ENCODE measurements at places on chromosomes 1 and 21.

DNA sequence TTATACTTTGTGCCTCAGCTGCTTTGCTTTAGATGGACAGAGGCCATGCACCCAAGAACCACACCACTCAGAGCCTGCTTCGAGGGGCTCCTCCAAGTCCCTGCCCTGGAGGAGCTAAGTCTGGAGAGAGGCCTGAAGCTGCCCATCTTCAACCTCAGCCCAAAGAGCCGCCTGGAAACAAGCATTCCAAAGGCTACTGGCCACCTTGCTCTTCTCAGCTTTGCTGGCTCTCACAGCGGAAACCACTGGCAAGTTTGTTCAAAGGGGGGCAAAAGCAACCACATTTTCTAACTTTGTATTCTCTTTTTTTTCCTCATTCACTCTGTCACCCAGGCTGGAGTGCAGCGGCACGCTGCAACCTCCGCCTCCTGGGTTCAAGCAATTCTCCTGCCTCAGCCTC, 23.2 kb downstream of the VPS26C start:
- no peak for DNase-seq

DNA sequence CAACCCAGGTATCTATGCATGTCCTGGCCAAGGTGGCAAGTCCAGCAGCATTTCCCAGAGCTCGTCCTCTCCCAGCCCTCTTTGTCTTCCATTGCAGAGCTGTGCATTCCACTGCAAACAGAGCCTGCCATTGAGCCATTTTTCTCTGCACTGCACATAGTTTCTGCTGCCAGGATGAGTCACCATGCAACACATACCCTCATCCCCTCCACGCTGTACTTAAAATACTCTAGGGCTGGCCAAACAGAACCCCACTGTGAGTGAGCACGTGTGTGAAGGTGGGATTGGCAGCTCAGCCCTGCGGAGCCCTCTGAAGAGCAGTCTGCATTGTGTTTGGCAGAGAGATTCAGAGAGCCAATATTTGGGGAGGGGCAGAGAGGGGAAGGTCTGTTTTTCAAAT, 3.9 kb upstream of the ATP1B1 start:
- DNase-seq = peak; percentile 76

- DNase-seq = no peak
Observed at GRCh38 chr1:192159781-192160180, 1.5 kb downstream of the RGS18 start.

GRCh38 chr1:167842872-167843271, 71.1 kb downstream of the ADCY10 start:
- no peak for DNase-seq

- DNase-seq = peak; percentile 14
Observed at GRCh38 chr1:164671323-164671965, 112.5 kb downstream of the PBX1 start.

DNA sequence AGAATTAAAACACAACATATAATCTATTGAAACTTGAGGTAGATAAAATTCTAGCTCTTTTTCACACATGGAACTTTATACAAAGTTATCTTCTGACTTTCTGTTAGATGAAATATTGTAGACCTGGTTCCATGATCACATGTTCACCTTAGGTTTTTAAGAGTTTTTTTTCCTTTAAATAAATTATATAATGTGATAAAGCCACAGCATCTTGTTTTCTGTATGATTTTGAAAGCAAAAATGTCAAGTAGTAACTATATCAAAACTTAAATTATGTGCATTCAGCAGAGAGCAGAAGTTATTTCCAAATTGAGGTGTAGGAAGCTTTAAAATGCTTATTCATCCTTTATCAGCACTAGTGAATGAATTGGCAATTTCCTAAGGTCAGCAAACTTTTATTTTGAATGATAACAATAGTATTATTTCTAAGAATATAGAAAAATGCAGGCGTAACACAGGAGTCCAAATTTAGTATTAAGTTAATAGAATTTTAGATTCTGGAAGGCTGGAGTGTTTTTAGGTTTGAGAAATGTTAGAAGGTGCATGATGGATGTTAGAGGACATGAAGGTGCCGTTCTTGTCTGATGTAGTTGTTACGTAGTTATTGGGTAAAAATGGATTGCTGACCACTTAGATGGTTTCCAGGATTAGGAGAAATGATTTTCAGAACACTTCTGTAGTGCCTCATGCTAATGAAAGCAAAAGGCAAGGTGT, 17.5 kb downstream of the BACH1 start:
- DNase-seq = no peak

DNA sequence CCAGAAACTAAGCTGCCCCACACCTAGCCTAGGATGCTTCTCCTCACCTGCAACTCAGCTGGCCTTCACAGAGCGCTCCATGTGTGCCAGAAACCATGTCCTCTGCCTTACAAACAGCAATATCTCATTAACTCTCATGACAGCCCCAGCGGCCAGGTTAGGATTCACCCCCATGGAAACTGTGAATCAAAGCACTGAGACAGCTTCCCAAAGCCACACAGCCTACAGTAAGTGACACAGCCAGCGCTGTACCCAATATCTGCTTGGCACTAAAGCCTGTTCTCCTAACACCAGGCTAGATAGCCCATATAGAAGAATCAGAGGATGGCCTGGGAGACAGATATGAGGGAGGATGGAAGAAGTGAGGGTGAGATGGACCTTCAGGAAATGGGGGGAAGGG, 13.5 kb downstream of the KCNN3 start:
- DNase-seq = no peak

GRCh38 chr1:17014671-17015567, 3.2 kb upstream of the ATP13A2 start:
- DNase-seq = no peak

DNA sequence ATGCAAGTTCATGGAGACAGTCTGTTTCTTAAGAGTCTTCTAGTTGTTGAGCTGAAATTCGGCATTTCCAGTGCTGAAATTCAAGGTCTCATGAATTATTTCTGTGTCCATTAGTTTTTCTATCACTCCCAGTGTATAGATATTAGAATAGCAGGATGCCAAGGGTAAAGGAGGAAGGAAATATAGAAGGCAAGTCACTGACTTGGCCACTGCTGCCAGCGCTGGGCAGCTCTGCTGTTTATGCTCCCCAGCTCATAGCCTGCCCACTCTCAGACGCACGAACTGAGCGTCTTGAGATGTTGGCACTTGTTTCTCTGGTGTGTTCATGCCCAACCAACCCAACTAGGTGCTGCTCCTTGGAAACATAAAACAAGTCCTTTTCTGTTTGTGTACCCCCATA, 110.1 kb downstream of the SLC45A1 start:
- no peak for DNase-seq

GRCh38 chr1:14715802-14716201, 117.3 kb downstream of the KAZN start:
- no peak for DNase-seq

GRCh38 chr1:162248854-162249535, 127.7 kb downstream of the SPATA46 start:
- DNase-seq = no peak

GRCh38 chr1:226864311-226864710, 6.1 kb upstream of the PSEN2 start:
- no peak for DNase-seq

DNA sequence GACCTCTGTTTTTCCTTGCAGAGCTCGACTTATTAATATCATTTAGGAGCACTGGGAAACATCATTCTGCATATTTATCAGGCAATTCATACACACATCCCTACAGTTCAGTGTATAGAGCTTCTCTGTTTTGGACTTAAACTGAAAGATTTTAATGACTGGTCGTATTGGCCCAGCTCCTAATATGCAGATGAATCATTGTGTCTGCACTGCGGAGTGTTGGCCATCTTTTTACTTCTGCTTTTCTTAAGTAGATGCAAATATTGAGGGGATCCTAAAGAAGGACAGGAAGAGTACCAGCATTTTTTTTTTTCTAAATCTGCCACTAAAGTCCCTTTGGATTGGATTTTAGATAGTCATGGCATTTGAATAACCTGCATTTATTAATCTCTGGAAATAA, 154.8 kb downstream of the BACH1 start:
- no peak for DNase-seq

DNA sequence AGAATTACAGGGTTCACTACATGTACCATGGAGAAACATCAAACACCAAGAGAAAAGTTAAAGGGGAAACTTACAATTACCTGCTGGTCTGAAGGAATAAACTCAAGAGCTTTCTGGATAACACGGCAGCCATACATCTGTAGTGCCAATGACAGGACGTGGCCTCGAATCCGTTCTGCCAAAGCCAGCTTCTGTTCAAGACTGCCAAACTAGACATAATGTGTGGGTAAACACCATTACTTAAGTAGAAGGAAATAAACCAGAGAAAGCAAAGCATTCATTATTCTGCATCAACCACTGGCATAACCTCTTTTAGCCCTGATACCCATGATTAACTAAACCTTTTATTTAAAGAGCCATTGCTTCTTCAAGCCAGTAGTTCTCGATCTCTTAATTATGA, 41.5 kb upstream of the SDC3 start:
- no peak for DNase-seq

DNA sequence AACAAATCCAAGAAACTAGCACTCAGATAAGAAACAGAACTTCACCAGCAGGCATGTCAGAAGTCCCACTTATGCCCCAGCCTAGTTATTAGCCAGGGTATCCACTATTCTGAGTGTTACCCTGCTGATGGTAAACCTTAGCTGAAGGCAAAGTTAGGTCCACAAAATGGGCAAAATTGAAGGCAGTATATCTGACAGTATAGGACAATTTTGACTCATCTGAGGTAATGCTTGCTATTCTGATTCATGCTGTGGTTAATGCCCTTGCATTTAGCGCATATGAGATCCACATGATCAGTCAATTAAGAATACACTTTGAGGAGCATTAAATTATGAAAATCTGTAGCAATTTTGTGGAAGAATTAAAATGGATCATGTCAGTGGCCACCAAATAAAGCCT, 15.1 kb downstream of the IFI44 start:
- DNase-seq = no peak

- peak; percentile 14 for DNase-seq
Observed at GRCh38 chr1:197774466-197775281, 606 bp downstream of the DENND1B start.

- DNase-seq = no peak
Observed at GRCh38 chr21:44532712-44533111, 7.3 kb downstream of the KRTAP10-1 start.

GRCh38 chr21:39670701-39671100, 58.0 kb downstream of the B3GALT5 start:
- DNase-seq = peak; percentile 94

GRCh38 chr1:181133969-181134418, 45.5 kb downstream of the IER5 start:
- DNase-seq = no peak

DNA sequence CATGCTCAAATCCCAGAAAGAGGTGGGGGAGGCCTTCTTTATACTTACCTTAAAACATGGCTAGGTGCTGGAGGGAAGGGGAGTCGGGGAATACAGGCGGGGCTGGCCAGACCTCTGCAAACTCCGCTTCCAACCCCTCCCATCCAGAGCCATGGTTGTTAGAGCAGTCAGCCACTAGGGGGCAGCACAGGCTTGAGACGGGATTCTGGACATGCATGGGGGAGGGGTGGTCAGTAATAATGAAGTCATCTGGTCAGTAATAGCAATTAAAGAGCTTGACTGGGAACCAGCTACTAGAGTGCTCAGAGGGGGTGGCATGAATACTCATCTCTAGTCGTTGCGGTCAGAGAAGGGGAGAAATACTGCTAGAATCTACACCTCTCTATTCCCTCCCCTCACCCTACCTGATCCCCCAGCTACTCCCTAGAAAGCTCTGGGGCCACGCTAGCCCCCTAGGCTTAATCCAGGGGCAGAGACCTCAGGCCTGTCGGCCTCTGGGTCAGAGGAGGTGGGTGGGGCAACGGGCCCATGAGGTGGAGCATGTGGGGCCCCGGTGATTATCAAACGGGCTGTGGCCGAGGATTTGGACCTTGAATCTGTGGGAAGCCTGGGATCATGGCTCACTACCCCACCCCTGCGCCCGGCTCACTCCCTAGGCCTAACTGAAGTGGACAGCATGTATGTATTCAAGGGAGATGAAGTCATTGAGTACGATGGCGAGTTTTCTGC, 2.9 kb downstream of the CASQ1 start:
- DNase-seq = peak; percentile 76

GRCh38 chr1:91876040-91876470, 9.9 kb downstream of the TGFBR3 start:
- no peak for DNase-seq

DNA sequence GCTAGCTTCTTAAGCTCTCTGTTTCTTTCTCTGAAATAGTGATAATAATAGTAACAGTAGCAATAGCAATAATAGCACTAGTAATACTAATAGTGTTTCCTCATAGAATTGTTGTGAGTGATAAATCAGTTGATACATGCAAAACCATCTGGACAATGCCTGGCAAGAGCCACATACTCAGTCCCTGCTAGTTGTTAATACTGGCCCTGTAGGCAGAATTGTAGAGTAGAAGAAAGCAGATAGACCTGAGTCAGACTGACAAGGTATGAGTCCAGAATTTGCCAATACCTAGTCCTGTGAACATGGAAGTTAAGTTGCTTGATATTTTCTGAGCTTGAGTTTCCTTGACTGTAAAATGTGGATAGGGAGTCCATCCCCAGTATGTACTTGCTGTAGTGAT, 171.9 kb downstream of the C1orf21 start:
- no peak for DNase-seq

DNA sequence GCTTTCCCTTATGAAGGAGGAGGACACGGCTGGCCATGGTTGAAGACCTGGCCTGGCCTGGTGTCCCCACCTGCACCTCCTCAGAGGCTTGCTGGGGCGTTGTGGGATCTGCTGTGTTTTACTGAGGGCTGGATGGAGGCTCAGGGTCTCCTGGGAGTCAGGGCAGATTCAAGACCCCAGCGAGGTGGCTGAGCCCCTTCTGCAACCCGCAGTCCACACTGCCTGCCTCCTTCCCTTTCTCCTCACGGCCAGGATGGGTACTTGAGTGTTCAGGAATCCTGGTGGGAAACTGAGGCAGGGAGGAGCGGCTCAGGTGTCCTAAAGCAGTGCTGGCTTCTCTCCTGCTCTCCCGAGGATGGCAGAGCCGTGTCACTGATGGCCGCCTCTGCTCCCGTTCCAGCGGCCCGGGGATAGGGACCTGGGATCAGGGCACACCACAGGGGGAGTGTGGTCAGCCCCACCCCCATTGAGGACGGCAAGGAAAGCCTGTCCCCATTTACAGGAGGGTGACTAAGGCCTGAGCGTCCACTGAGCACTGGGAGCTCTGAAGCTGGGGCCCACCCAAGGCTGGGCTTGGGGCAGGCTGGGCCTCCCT, 47.5 kb downstream of the TRPM2 start:
- DNase-seq = no peak

GRCh38 chr1:167520711-167521206, 2.4 kb upstream of the CD247 start:
- DNase-seq = no peak

- DNase-seq = no peak
Observed at GRCh38 chr1:48027533-48027835, 30.3 kb upstream of the TRABD2B start.

All from NCI-H1092 treated with DMSO at 0.1 percent for 48 hours (cell line).